ENCODE measurements at places on chromosomes 3 and 15.

GRCh38 chr15:76059320-76060117 is at the start of gene TMEM266:
Gene TMEM266 (plus strand): TSS chr15:76059985. CDS start chr15:76134264, 74,279 bp downstream.
- DNase-seq = peak; percentile 5

GRCh38 chr3:183375337-183375736 is 53.1 kb downstream of the MCF2L2 start:
- DNase-seq = no peak

GRCh38 chr15:41133454-41133853 is 17.4 kb upstream of the INO80 start:
- DNase-seq = no peak

DNA sequence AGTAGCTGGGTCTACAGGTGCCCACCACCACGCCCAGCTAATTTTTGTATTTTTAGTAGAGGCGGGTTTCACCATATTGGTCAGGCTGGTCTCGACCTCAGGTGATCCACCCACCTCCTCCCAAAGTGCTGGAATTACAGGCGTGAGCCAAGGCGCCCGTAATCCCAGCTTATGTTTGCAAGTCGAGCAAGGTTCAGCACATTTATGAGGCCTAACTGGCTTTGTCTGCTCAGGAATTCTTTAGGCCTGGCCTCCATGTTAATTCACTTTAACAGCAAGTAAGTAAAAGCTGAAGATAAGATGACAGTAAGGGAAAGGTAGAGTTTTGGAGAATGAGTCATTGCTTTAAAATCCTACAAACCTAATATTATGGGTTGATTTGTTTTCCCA is 24.6 kb downstream of the SIDT1 start:
- no peak for DNase-seq

DNA sequence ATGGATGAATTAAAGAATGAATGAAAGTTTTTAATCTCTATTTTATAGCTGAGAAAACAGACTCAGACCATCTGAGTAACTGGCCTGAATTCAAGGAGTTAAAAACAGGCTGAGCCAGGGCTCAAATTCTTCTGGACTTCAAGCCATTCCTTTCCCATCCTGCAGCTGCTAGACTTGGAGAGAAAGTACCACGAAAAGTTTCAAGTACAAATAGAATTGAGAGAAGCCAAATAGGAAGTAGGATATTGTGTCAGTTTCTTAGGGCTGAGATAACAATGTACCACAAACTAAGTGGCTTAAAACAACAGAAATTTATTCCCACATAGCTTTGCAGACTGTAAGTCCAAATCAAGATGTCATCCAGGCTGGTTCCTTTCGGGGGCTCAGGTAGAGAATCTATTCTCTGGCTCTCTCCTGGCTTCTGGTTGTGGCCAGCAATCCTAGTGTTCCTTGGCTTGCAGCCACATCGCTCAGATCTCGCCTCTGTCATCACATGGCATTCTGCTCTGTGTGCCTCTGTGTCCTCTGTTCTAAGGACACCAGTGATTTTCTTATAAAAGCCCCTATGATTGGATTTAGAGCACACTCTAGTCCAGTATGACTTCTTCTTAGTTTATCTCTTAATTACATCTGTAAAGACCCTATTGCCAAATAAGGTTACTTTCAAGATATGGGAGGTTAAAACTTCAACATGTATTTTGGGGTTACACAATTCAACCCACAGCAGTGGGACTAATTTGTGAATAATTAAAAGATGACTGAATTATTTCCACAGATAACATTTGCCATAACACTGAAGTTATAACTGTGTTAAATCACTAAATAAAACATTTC is 25.7 kb upstream of the GOLIM4 start:
- no peak for DNase-seq

- DNase-seq = no peak
Observed at GRCh38 chr3:73709712-73710111, 85.0 kb upstream of the PDZRN3 start.

DNA sequence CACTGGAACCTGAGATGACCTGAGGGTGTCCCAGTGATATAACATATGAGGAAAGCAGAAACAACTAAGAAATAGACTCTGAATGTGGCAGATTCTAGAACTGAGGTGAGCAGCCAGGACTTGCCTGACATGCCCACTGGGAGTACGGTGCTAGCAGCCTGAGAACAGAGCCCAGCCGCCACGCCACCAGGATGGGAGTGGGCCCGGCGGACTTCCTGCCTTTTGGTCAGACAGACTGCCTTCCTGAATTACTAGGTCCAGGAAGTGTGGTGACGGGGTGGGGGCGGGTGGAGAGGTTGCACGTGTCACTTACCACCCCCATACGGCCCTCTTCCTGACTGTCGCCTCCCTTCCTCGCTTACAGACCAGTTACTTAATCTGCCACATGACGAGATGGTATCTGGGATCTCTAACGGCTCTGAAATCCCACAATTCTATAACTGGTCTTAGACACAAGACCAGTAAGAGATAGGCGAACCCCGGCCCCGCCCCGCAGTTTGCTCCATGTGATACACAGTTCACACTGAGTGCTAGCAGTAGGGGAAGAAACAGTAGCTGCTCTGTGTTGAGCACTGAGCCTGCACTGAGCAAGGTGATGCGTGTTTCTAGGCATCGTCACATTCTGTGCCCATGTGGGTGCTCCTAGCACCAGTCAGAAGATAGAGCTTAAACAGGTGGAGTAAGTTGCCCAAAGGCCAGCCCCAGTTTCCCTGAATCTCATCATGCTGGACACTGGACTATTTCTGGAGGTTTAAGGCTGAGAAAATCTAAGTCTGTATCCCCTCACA is 95.7 kb downstream of the CPN2 start:
- no peak for DNase-seq

DNA sequence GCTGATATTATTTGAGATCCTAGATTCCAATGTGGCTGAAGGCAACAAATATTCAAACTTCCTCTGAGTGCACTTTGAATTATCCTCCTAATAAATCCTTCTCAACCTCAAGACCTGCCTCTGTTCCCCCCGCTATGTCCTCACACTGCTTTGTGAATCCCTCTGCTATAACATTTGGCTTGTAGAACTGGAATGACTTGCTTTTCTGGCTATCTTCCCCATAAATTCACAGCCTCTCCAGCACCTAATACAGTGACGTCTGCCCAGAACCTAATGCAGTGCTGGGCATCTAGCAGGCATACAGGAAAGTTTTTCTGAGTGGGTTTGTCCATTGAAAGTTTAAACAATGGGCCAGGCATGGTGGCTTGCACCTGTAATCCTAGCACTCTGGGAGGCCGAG is 643.9 kb upstream of the ADAMTS9 start:
- DNase-seq = no peak

DNA sequence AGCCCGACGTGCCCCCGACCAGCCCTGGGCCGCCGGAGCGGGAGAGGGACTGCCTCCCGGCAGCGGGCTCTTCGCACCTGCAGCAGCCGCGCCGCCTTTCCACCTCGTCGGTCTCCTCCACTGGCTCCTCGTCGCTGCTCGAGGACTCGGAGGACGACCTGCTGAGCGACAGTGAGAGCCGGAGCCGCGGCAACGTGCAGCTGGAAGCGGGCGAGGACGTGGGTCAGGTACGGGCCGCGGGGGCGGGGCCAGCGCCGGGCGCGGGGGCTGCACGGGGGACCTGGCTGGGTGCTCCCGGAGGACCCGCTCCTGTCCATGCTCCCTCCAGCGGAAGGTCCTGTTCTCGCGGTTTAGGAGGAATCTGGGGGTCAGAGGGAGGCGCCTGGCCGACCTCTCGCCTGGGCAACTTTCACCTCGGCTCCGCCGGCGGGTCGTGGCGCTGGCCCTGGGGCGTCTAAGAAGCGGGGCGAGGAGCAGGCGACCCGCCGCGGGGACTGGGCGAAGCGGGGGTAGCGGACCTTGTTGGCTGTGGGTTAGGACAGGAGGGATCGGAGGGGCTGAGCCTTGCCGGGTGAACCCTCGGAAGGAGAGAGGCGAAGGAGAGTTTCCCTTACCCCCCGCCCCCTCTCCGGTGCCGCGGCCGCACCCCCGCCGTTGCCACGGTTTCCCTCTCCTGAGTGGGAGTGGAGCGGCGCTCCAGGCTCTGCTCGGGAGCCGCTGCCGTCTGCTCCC is 682 bp downstream of the ITPKA start:
- DNase-seq = no peak

- DNase-seq = peak; percentile 12
Observed at GRCh38 chr15:48370460-48370859, 39.2 kb downstream of the DUT start.

DNA sequence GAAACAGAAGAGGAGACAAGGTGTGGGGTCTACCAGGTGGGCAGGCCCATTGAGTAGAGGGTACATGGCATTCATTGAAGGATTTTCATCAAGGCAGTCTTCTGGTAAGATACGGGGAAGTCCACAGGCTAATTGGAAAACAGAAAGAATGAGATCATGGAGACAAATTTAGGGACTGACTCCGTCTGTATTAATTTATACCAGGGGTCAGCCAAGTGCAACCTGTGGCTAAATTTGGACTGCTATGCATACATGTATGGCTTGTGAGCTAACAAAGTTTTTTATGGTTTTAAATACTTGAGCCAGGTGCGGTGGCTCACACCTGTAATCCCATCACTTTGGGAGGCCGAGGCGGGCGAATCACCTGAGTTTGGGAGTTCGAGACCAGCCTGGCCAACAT is 21.1 kb upstream of the SNRPN start:
- no peak for DNase-seq

- DNase-seq = no peak
Observed at GRCh38 chr3:182702216-182702615, 91.1 kb upstream of the ATP11B start.

DNA sequence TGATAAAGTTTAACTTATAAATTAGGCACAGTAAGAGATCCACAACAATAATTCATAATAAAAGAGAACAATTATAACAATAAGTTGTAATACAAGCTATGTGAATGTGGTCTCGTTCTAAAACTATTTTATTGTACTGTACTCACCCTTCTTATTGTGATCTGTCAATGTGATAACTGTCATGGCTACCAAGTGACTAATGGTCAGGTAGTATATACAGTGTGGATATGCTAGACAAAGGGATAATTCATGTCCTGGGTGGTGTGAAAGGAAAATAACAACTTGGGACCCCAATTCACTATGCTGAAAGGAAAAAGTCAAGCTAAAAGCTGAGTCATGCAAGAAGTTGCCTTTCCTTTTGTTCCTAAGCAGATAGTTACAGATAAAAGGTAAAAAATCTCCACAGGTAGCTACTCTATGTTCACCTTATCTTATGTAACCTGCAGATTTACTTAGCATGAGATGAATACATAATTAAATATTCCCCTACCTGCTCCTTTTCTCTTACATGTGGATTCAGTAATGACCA is 10.7 kb upstream of the CYP8B1 start:
- no peak for DNase-seq

DNA sequence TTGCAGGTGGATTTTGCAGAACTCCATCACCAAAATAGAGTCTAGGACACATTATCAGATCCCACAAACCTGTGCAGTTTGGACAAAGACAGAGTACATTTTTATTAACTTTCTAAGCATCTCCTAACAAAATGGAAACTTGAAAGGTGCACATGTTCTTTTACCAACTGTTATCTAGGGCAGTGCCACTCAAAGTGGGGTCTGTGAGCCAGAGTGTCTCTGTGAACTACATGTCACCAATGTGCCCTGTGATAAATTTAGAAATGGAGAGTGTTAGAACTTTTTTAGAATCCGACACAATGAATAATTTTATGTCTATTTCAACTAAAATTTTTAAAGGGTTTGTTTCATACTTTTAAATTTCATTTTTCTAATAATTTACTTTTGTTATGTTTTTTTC is 68.4 kb upstream of the TMC3 start:
- no peak for DNase-seq

- no peak for DNase-seq
Observed at GRCh38 chr3:64144241-64144900, 80.9 kb downstream of the PRICKLE2 start.

GRCh38 chr3:195139876-195140240 is 131.1 kb downstream of the XXYLT1 start:
- DNase-seq = no peak

GRCh38 chr3:58746758-58747157 is 80.2 kb upstream of the FAM3D start:
- no peak for DNase-seq

- DNase-seq = no peak
Observed at GRCh38 chr3:145704020-145704419, 457.0 kb downstream of the PLOD2 start.

- no peak for DNase-seq
Observed at GRCh38 chr3:133463347-133463860, 63.5 kb downstream of the BFSP2 start.

DNA sequence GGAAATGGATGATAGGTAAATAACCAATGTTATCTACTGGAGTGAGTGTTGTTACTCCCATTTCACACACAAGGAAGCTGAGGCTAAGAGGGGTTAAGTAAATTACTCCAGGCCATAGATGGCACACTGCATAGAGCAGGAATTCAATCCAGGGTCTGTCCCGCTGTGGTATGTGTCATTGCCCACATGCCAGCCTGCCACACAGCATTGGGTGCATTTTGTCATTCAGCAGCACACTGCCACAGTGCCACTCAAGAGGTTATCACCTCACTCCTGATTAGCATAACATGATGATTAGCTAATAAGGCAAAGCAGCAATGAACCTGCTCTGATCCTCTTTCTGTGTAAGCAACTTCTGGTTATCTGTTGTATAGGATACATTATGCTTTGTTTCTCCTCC is 157.4 kb upstream of the CTNNB1 start:
- DNase-seq = no peak

DNA sequence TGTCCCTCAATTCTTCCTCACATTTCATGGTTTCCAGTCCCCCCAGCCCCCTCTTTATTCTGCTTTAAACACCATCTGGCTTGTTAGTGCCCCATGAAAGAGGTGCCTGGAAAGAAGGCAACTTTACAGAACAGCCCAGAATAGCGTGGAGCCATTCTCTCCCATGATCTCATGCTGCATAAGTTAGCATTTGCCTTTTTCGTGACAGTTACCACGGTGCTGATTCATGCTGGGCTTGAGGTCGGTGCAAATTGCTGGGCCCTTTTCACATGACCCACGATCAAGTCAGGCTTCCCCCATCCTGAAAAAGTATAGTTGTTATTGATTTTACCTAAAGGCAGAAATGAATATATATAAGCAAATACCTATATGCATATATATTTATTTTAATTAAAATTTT is 29.6 kb downstream of the SQOR start:
- no peak for DNase-seq

DNA sequence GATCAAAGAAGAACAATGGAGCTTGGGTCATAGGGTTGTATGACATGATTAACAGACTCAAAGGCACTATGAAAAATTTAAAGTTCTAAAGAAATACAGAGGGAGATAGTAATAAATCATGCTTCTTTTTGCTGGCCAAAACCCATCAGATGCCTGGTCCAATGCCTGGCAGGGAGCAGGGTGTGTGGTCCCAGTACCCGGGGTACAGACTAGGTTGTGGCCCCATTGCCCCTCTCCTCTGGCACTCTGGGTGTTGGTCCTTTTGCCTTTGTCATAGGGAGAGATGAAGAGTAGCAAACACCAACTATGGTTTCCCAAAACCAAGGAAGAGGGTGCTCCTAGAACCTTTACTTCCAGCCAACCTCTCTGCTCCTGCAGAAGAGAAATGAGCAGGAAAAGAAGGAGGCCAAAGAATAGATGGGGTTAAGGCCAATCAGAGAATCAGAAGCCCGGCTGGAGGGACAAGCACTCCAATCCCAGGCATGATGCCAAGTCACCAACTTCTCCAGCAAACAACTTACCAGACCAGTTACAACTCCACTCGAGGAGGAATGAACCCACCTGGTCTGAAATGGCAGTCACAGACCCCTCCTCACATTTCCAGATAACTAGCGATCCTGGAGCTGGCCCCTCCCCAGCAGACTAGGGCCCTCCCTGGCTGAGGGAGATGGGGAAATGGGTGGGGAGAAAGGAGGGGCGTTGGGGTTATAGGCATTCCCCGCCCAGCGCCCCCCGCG is 1.8 kb downstream of the IGDCC3 start:
- no peak for DNase-seq

Data from NCI-H2107 (cell line).